Motor neuron (in vitro differentiated cells): ENCODE measurements at places on chromosomes 3 and 15. TPM values are rescaled to one million over a fixed set of nuclear protein-coding genes. Genes with fewer than 3 reads are reported as not detected.

Gene ITIH3
- total RNA-seq = 0.22 and 6.4 TPM in 2 replicates

Gene UBA3
- 38.8 and 41.4 TPM in 2 replicates for total RNA-seq

DNA sequence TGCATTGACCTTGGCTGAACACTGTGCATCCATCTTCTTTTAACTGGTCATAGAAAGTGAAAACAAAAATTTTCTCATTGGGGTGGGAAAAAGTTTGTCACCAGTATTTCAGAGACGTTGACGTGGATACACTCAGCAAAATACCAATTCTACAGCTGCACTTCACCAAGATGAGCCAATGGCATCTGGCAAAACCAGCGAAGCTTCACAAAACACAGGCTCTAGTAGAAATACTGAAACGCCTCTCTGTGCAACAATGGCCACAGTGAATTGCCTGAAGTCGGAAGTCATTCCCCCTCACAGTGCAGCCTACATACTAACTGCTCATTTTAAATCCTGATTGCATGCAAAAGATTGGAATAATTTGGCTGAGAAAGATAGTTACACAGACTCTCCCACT is 17.0 kb downstream of the PCYT1A start:
- ATAC-seq = no peak

GRCh38 chr3:123152687-123153086 is 49.1 kb upstream of the SEC22A start:
- peak; percentile 56 for ATAC-seq

GRCh38 chr15:40146037-40146436 is 14.8 kb upstream of the BUB1B start:
- ATAC-seq = no peak

GRCh38 chr3:24047513-24047912 is 102.4 kb downstream of the NR1D2 start:
- no peak for ATAC-seq
